ENCODE measurements at places on chromosomes 12 and 14.

GRCh38 chr14:70018713-70019211, 139.5 kb downstream of the SMOC1 start:
- no peak for DNase-seq

- DNase-seq, result no peak
Measured at GRCh38 chr14:101937926-101938767, 26.2 kb upstream of the DYNC1H1 start.

DNA sequence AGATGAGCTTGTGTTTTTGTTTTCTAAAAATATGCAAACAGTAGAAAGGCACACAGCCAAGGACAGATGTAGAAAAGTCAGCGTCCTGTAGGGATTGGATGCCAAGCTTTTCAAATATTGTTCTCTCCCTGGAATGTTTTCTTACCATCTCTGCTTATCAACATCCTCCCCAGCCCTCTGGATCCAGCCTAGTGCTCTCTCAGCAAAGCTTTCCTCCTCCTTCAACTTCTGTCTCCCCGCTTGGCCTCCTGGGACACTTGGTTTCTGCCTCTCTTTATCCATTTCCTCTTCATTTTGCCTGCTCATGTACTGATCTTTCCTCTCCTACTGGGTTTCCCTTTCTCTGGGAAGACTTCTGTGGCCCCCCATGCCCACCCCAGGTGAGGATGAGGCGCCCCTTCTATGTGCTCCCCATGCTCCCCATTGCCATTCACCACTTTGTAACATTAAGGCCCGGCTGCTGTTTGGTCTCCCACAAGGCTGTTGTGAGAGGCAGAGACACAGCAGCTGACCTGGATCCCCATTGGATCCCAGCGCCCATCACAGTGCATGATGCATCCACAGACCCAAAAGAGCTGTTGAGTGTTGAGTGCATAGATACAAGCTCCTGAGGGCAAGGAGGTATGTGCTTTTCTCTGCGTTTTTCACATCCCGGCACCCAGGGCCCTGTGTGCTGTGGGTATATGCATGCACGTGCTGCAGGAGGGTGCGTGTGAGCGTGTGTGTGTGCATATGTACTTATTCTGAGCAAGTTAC, 38.2 kb downstream of the EVL start:
- no peak for DNase-seq

- no peak for DNase-seq
Measured at GRCh38 chr14:23482823-23483148, 13.3 kb downstream of the NGDN start.

GRCh38 chr12:52558781-52559445, 6.0 kb upstream of the KRT71 start:
- no peak for DNase-seq

Measured in Jurkat, Clone E6-1 (cell line).